ENCODE measurements at places on chromosomes 12 and 14. TPM values are rescaled to one million over a fixed set of nuclear protein-coding genes. Genes with fewer than 3 reads are reported as not detected.

ADCY6 gene
- total RNA-seq = 13.5 TPM

MMP19 gene
- total RNA-seq = 1.2 TPM

CELA1 gene
- total RNA-seq = not detected

OTUB2 gene
- 15.0 TPM for total RNA-seq

FAM186B gene
- not detected for total RNA-seq

FSCB gene
- total RNA-seq = not detected

CACNA1C gene
- not detected for total RNA-seq

TXNRD1 gene
- 268 TPM for total RNA-seq

TAS2R10 gene
- 0.14 TPM for total RNA-seq

PPHLN1 gene
- total RNA-seq = 73.8 TPM

KRT75 gene
- not detected for total RNA-seq

FOXG1 gene
- total RNA-seq = 0.06 TPM

OR4K5 gene
- total RNA-seq = not detected

SVOP gene
- not detected for total RNA-seq

CLEC12A gene
- total RNA-seq = not detected

RDH12 gene
- total RNA-seq = not detected

GPX2 gene
- not detected for total RNA-seq

RASAL1 gene
- total RNA-seq = 2.0 TPM

SLCO1B1 gene
- total RNA-seq = not detected

MSRB3 gene
- 11.4 TPM for total RNA-seq

IFI27 gene
- not detected for total RNA-seq

All from epithelial cell of proximal tubule (primary cell).